Renal cortical epithelial cell (primary cell): ENCODE measurements at places on chromosomes 4 and X. TPM values are rescaled to one million over a fixed set of nuclear protein-coding genes. Genes with fewer than 3 reads are reported as not detected.
A peak's percentile ranks its signal among the peaks of the same experiment; 100 is the strongest.

GRCh38 chr4:142500966-142501365 is 345.1 kb downstream of the INPP4B start:
- DNase-seq, result peak; percentile 37

GRCh38 chrX:23904096-23904495 is 3.6 kb downstream of the APOO start:
- DNase-seq, result no peak

- DNase-seq, result no peak
Measured at GRCh38 chrX:13069771-13070416, 25.5 kb upstream of the FAM9C start.

DNA sequence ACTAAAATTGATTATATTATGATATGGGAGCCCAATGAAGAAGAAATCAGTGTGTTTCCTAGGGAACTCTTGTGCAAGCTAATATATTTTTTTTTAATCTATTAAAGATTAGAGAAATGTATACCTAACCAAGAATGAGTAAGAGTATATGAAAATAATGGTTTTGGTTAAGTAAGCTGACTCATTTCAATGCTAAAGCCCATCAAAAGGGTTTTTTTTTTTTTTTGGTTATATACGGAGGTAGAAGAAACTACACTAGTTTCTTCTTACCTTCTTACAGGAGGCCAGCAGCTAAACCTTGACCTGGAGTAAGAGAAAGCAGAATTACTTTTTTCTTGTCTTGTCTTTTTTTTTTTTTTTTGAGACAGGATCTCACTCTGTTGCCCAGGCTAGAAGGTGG is 27.5 kb downstream of the RUFY3 start:
- DNase-seq, result no peak

- peak; percentile 40 for DNase-seq
Measured at GRCh38 chrX:22952010-22952409, 47.8 kb upstream of the DDX53 start.

GRCh38 chr4:105119356-105119755 is 27.3 kb upstream of the TET2 start:
- DNase-seq, result no peak

DNA sequence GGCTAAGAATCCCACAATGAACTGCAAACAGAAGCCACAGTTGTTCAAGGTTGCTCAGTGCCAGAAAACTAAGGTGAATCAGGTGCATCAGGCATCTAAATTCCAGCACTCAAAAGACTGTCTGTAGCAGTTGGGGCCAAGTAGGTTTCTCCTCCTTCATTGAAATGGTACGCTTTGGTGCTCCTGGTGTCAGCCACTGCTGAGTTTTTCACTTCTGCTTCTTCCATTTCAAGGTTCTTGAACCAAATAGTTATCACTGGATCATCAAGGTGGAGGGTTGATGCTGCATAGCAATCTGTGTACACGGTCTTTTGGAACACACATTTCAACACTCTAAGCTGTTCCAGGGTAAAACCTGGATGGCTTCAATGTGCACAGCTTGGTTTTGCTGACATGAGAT is 74.4 kb downstream of the TMA16 start:
- DNase-seq, result no peak

- DNase-seq, result no peak
Measured at GRCh38 chr4:41934514-41934900, 722 bp upstream of the TMEM33 start.

GRCh38 chr4:14771094-14771493 is 231.2 kb upstream of the CPEB2 start:
- DNase-seq, result peak; percentile 63

- peak; percentile 56 for DNase-seq
Measured at GRCh38 chr4:185134307-185134869, 8.7 kb upstream of the SLC25A4 start.

- peak; percentile 65 for DNase-seq
Measured at GRCh38 chr4:186669159-186669731, 54.4 kb downstream of the FAT1 start.

DNA sequence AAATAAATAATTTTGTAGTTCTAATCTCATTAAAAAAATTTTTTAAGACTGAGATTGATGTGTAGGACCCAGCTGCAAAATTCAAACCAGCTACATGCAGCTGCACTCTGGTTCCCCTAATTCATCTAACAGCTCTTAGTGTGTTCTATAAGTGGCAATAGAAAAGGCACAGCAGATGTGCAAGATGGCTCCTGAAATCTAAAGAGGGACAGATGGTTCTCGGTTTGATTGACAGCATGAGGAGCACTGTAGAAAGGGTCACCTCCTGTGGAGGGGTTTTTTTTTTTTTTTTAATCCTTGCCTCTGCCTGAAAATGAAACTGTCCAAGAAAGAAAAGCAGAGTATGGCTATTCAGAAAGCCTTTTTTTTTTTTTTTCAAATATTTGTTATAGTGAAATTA is 16.9 kb upstream of the OCIAD1 start:
- DNase-seq, result no peak

DNA sequence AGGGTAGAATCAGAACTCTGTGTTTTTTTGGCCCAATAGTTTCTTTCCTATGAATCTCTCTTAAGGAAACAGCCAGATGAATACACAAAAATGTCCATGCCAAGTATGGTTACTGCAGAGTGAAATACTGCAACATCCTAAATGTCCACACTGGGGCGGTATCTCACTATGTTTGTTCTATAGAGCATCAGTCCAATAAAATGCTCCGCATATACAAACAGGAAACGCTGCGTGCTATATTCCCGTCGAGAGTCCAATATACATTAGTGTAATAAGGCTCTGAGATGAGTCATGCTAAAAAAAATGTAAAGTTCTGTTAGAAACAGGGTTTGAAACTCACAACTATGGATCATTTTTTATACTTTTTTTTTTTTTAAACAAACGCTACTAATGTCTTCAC is 72.9 kb upstream of the ENOX2 start:
- DNase-seq, result peak; percentile 24

DNA sequence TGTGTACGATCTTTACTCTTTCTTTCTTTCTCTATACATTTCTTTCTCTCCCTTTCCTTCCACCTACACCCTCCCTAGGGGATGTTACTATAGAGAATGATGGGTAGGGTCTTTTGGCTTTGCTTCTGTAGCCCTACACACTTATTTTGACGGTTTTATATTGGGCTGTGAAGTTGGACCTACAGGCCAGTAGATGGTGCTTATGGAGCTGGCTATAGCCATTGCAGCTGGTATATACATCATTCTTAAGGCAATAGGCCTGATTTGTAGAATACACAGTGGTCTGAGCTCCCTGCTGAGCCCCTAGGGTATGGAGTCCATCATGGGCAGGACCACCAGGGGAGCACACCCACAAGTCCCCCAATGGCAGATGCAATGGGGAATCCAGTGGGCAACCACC is 1869.7 kb downstream of the STIM2 start:
- DNase-seq, result no peak

DNA sequence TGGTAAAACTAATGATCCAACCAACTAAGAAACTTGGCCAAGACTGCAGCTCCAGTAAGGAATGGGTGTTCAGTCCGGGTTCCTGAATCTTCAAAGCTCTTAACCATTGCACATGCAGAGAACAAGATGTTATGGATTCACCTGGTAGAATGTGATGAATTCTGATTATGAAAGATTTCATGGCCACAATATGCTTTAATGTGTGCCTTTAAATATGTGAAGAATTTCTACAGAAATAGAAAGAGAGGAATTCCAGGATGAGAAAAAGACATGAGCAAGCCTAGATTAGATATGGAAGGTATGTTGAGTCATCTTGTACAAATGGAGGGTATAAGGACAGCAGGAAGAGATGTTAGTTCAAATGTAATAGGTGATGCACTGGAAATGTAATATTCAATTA is 472.2 kb upstream of the TENM3 start:
- DNase-seq, result no peak

- peak; percentile 27 for DNase-seq
Measured at GRCh38 chr4:136713140-136713539, 819.2 kb downstream of the PCDH18 start.

GRCh38 chr4:74570095-74570494 is 125.2 kb downstream of the AREG start:
- DNase-seq, result peak; percentile 28

GRCh38 chr4:37956941-37957340 is 3.3 kb upstream of the PTTG2 start:
- no peak for DNase-seq

GRCh38 chr4:90219822-90220221 is 92.6 kb downstream of the CCSER1 start:
- no peak for DNase-seq

- peak; percentile 2 for DNase-seq
Measured at GRCh38 chrX:150899191-150899757, 806 bp upstream of the CD99L2 start.

- peak; percentile 97 for DNase-seq
Measured at GRCh38 chr4:39466747-39467146, 7.9 kb downstream of the LIAS start.

DNA sequence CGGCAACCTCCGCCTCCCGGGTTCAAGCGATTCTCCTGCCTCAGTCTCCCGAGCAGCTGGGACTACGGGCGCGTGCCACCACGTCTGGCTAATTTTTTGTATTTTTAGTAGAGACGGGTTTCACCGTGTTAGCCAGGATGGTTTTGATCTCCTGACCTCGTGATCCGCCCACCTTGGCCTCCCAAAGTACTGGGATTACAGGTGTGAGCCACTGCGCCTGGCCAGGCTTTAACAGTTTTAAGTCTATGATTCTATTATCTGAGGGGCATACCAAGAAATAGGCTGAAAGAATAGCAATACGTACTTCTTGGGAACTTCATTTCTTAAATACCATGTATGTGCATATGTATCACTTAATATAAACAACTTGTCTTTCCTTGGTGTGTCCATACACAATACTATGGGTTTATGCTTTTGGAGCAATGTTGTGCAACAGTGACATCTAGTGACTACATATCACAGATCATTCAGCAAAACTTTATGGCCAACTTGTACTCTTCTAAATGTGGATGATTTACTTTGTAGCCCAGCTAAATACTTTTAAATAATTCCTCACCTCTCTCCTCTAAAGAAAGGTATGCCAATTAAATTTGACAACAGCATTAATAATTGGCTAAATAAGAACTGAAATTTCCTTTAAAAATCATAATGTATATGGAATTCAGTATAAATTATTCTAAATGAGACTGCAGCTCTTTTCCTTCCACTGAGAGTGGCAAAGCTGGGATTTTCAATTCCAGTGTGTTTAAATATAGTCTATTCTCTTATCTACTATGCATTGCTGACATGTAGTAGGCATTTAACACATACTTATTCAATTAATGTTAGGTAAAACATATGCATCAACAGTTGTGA is 10.4 kb downstream of the SLC9B1 start:
- DNase-seq, result peak; percentile 76

DNA sequence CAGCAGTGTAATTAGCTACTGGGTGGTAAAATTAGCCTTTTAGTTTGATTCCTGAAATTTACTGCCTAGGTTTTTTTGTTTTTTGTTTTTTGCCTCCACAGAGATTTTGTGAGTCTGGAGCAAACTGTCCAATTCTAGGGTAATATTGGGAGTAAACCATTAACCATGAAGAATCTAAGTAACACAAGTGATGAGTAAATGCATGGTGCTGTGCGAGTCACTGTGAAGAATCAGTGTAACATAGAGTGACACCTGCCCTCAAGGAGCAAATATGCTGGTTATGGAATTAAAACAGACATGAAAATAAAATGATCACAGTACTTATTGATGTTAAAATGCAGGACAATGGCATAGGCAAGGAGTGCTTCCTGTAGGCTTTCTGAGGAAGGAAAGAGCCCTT is 60.1 kb downstream of the LRP2BP start:
- peak; percentile 63 for DNase-seq

DNA sequence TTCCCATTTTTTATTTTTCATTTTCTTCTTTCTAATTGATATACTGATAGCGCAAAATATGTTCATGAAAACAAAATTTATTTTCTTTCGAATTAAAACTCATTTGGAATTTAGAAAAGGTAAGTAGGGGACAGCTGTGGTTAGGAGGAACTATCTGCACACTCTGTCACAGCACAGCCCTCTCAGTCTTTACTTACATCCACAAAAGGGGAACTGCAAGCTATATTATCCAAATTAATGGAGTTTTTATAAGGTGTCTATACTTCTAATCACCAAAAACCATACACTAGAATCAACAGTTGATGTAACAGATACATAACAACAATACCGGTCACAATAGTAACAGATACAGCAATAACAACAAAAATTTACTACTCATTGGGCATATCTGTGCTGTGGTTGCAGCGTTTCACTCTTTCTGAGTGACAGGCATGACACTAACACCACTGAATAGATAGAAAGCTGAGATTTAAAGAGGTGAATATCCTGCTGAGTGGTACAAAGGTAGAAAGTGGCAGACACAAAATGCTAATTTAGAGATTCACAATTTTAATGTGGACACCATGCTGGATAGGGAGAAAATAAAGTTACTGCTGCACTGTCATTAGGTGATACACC is 160.7 kb downstream of the PPP3CA start:
- no peak for DNase-seq

GRCh38 chrX:145848448-145848847 is 30.8 kb downstream of the SLITRK2 start:
- peak; percentile 9 for DNase-seq

DNA sequence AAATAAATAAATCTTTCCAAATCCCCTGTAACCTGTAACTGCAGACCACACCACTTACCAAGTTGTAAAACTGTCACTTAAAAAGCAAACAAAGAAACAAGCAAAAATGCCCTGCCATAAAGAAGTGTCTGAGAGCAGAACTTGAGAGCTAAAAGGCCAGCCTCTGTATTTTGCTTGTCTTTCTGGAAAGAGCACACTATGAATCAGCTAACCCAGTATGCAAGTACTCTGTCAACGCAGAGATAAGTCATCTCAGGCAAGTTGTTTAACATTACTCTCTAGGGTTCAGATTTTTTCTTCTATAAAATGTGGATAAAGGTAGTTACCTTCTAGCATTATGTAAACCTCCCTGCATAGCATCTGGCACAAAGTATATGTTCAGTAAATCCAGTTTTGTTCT is 134.8 kb downstream of the HS3ST1 start:
- DNase-seq, result no peak

DNA sequence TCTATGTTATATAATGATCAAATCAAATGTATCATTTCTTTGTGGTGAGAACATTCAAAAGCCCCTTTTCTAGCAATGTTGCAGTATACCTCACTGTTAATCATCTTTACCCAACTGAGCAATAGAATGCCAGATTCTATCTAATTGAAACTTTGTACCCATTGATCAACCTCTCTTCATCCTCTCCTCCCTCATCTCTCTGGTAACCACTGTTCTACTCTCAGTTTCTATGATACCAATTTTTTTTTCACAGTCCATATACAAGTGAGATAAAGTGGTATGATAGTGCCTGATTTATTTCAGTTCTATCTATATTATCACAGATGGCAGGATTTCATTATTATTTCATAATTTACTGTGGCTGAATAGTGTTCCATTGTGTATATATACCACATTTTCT is 209.8 kb downstream of the SPCS3 start:
- DNase-seq, result no peak

KLHL13 gene
- 99.4 and 130 TPM in 2 replicates for total RNA-seq

GLRA2 gene
- total RNA-seq, result under 0.01 and 0.10 TPM in 2 replicates

NWD2 gene
- not detected in 2 replicates for total RNA-seq

PNMA3 gene
- total RNA-seq, result 0.35 TPM in 1 of 2 replicates, not detected in the other

CHM gene
- total RNA-seq, result 26.4 and 44.7 TPM in 2 replicates

RPGR gene
- 4.5 and 7.2 TPM in 2 replicates for total RNA-seq

EDA2R gene
- total RNA-seq, result 6.3 and 15.2 TPM in 2 replicates

PNMA6A gene
- 1.0 and 1.5 TPM in 2 replicates for total RNA-seq

RHOXF2 gene
- total RNA-seq, result not detected in 2 replicates

TSPYL2 gene
- total RNA-seq, result 3.3 and 7.9 TPM in 2 replicates
